Activated naive CD8-positive, alpha-beta T cell treated with anti-CD3 and anti-CD28 coated beads, Interleukin-2, amount 10 ng/mL, durations not matched to agents 7 days and 5 days (primary cell): ENCODE measurements at places on chromosomes 4 and X. TPM values are rescaled to one million over a fixed set of nuclear protein-coding genes. Genes with fewer than 3 reads are reported as not detected.

- DNase-seq = no peak
These were observed 6.7 kb downstream of the TNMD start for GRCh38 chrX:100591256-100592051.

DNA sequence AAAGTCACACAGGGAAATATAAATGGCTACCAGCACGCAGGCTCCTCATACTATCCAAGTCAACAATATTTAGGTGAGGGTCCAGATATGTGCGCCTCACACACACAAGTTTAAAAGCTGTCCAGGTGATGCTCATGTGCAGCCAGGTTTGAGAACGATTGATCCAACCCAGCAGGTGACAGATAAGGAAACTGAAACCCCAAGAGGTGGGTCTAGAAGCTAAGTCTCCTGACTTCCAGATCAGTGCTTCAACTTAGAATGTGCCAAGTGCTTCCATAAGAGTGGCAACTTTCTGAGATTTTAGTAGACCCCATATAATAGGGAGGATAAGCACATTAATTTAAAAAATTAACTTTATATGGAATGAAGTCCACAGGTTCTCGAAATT lies 54.4 kb upstream of the NAP1L5 start:
- DNase-seq = no peak

DNA sequence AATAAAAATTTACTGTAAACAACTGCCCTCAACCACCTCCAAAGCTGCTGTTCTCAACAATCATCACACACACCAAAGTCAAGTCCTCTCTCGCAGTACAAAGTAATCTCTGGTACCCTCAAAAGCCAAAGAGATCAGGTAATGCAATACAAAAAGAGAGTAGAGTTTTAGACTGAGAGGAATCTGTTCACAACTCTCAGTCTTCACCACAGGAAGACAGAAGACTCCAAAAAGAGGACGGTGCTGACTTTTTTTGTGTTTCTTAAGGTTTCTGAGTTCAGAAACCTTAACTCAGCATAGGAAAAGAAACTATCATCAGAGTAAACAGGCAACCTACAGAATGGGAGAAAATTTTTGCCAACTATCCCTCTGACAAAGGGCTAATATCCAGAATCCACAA lies 1072.3 kb upstream of the DIAPH2 start:
- DNase-seq = no peak

The GPR78 gene
- not detected for total RNA-seq

GRCh38 chrX:131746491-131746968 lies 202.7 kb downstream of the OR13H1 start:
- no peak for DNase-seq

The CXCL9 gene
- total RNA-seq = 0.22 TPM

- no peak for DNase-seq
These were observed 51.3 kb downstream of the RTL9 start for GRCh38 chrX:110409925-110410324.

The UGT2B7 gene
- total RNA-seq = not detected

The TTC29 gene
- total RNA-seq = not detected

The FHDC1 gene
- total RNA-seq = 0.22 TPM

DNA sequence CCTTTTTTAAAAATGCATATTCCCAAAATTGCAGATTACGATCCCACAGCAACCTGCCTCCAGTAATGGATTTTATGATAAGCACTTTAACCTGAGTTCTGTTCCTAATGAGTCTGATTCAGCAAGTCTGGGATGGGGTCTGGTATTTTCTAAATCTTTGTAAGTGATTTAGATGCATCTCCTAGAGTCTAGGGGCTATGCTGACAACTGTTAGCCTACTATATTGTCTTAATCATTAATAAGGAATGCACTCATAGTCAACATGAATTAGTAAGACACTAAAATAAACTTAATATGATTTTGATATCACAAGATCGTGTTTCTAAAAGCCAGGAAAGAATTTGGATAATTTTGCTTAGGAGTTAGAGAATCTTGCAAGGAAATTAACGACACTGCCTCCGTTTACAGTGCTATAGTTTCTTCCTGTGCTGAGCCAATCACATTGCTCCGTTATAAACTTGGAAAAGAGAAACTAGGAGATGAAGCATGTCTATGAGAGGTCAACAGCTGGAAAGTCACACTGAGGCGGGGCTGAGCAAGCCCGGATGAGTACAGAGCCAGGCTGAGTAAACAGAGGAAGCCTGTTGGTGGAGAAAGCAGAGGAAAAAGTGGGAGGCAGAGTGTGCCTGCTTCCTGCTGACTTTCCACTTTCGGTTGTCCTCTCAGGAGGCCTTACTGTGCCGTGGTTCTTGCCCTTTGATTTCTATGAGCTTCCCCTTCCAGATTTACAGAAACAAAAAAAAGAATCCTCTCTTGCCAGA lies 5.4 kb downstream of the SCARB2 start:
- no peak for DNase-seq

DNA sequence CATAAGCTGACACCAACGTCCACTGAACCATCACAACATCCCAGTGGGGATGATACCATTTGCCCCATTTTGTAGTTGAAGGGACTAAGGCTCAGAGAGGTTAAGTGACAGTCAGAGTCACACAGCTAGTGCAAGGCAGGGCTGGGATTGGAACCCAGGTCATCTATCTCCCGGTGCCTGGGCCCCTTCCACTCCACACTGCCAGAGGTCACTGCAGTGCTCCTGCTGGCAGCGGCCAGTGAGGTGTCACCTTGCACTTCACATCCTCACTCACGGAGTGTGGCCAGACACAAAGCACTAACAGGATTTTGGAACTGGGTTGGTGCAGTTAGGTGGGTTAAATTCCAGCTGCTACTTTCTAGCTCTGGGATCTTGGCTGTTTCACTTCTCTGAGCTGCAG lies 118.7 kb downstream of the ENPP6 start:
- no peak for DNase-seq

The QRFPR gene
- total RNA-seq = not detected

DNA sequence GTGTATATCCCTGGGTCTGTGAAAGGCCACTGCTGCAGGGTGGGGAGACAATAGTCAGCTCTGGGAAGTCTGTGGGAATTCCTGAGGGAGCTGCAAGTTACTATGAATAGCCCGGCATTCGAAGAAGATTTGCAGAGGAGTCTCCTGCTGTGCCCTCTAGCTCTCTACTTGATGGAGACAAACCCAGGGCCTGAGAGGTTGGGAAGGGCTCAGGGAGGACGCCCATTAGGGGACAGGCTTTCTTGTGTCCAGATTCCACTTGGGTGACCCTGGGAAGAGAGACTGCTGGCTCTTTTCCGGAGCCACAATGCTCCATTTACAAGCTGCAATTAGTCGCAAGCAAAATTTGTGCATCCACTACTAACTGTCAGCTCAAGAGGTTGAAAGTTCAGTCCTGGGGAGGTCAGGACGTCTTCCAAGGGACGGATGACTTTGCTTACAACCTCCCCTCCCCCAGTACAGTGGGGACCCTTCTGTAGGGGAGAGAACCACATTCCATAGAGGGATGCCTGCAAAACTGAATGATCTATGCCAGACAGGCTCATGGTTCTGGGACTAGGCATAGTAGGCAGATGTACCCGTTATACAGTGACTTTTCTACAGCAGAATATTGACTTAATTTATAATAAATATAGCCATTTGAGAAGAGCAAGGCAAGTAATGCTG lies 48.2 kb upstream of the PHOX2B start:
- no peak for DNase-seq

- DNase-seq = no peak
These were observed 14.3 kb downstream of the KLKB1 start for GRCh38 chr4:186241616-186242015.

DNA sequence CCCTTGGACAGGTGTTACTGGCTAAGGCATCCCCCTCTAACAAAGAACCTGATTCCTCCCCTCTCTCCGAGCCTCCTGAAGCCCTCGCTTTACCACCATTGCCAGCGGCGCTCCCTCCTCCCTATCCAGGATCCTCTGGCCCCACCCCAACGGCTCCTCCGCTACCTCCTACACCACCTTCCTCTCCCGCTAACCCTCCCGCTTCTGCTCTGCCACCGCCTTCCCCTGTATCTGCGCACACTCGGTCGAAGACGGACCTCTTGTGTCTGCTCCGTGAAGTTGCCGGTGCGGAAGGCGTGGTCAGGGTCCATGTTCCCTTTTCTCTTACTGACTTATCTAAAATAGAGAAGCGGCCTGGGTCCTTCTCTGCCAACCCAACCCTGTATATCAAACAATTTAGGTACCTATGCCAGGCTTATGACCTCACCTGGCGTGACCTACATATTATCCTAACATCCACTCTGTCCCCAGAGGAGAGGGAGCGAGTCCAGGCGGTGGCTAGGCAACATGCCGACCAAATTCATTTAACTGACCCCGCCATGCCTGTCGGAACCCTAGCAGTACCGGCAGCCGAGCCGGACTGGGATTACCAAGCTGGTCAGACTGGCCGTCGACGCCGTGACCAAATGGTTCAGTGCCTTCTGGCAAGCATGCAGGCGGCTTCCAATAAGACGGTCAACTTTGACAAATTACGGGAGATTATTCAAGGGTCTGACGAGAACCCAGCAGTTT lies 958.9 kb downstream of the RPA4 start:
- no peak for DNase-seq

The GPR119 gene
- total RNA-seq = not detected

DNA sequence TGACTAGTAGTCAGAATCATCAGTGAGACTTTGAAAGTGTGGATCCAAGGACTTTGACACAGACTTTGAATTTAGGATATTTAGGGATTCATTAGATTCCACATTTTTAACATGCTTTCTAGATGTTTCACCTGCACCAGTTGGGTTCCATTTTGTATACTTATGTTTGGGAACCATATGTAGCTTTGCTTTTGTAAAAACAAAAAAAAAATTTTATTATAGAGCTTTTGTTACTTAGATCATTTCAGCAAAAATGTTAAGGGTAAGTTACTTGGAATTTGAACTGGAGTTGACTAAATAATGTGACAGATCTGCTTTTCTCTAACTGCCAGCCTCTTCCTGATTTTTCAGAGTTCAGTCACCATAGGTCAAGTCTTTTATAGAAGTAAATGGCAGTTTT lies 14.6 kb downstream of the PDLIM5 start:
- no peak for DNase-seq

DNA sequence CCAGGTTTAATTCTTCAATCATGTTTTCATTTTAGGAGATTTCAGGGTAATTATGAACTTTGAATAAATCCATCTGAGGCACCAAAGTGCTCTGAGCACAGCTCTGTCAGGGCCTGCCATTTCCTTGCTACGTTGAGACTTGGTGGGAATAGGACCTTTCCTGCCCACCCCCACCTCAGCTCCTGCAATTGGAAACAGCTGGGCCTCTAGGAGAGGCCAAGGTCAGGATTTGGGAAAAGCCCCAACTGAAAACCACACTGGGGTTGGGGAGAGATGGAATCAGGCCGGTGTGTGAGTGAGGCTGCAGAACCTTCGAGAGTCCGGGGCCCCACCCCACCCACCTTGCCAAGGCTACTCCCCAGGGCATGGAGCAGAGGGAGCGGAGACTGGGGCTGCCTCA lies 212.7 kb upstream of the BCOR start:
- no peak for DNase-seq

GRCh38 chrX:18900401-18900976 lies 83.4 kb downstream of the PHKA2 start:
- no peak for DNase-seq

- no peak for DNase-seq
These were observed 710.7 kb downstream of the STPG2 start for GRCh38 chr4:97432551-97432950.

The NDP gene
- total RNA-seq = not detected

The VEGFD gene
- not detected for total RNA-seq

DNA sequence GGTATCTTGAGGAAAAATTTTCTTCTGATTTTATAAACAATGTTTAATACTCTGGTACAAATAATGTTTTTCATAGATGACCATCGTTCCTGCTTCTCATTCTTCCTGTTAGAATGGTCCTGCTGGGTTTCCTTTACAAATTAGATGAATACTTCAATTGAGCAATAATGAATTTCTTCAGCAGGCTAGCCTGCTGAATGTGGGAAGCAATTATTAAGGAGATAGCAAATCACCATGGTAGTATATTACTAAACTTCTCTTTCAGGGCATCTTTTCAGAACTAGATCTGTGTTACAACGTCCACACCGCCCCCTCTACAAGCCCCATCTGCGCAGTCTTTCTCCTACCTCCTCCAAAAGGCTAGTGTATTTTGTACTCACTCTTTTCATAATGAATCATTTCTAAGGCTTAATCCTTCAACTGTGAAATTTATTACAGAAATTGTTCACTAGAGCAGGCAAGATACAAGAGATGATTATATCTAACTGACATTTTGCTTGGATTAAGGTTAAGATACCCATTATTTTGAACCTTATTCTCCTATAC lies 38.4 kb downstream of the GPRIN3 start:
- DNase-seq = no peak

GRCh38 chr4:141074098-141074878 lies 59.0 kb downstream of the RNF150 start:
- DNase-seq = no peak

DNA sequence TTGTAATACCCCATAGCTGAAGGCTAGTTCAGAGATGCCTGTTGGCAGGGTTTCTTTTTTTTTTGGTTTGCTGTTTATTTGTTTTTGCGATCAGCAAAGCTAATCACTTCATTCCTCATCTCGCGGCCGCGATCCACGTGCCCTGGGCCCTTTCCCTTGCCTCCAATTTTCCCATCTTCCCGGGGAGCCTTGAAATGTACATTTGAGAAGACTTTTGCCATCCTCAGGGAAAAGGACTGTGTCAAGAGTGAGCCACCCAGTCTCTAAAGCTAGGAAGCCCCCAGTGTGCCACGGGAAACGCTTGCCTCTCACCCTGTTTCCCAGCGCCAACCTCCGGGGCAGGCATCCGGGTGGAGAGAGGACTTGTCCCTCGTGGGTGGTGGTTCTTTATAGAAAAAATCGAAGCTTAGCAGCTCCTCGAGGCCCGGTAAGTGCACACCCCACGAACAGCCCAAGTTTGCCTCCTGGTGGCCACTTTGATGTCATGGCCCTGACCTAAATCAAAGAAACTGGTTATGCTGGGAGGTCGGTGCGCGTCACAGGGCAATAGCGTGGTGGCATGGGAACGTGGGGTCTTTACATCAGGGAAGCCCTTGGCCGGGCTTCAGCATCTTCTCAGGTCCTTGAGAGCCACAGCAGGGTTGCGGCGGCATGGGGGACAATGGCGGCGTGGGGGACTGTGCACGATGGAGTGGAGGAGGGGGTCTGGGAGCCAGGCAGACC lies 42.0 kb downstream of the MAP7D3 start:
- no peak for DNase-seq

The FGG gene
- total RNA-seq = not detected

GRCh38 chrX:47501226-47502074 lies 18.4 kb upstream of the ZNF41 start:
- DNase-seq = no peak

- DNase-seq = no peak
These were observed 226.1 kb upstream of the KCNIP4 start for GRCh38 chr4:22174640-22175039.

DNA sequence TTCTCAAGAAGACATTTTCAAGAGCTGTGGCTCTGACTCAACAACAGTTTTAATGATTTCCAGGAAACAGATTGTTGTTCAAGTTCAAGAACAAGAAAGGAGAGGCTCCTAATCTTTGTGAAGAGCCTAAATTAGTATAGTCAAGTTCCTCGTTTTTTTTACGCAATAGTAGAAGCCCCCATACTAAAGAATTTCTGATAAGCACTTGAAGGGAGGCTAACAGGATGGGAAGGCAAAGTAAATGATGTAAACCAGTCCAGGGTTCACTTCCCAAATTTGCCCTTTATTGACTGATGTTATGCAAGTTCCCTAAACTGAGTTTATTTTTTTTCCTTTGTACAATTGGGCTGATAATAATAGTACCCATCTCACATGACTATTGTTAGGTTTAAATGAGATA lies 178.2 kb downstream of the RTL9 start:
- DNase-seq = no peak

The CD38 gene
- 99.9 TPM for total RNA-seq

The BMX gene
- not detected for total RNA-seq

The MAGEA9B gene
- total RNA-seq = not detected

GRCh38 chr4:107349266-107349665 lies 313.2 kb upstream of the DKK2 start:
- no peak for DNase-seq

The STK32B gene
- not detected for total RNA-seq
